Esophagus squamous epithelium (tissue), 5 donors: ENCODE measurements at places on chromosomes 12 and 14. TPM values are rescaled to one million over a fixed set of nuclear protein-coding genes. Genes with fewer than 3 reads are reported as not detected.

SNAPC1 gene
- 6.1 TPM for total RNA-seq

KLRK1 gene
- total RNA-seq, result not detected

CCDC197 gene
- not detected for total RNA-seq

FAM161B gene
- total RNA-seq, result 2.1 TPM

ACYP1 gene
- total RNA-seq, result 17.8 TPM

LACRT gene
- not detected for total RNA-seq

PTPN6 gene
- 29.7 TPM for total RNA-seq

RNASE3 gene
- total RNA-seq, result not detected

SLC6A15 gene
- total RNA-seq, result 11.6 TPM

GTF2A1 gene
- 18.7 TPM for total RNA-seq

TMEM63C gene
- 9.8 TPM for total RNA-seq
